ENCODE measurements at places on chromosomes 16 and 17. TPM values are rescaled to one million over a fixed set of nuclear protein-coding genes. Genes with fewer than 3 reads are reported as not detected.

Gene ZNF598
- total RNA-seq, result 99.8 TPM

DNA sequence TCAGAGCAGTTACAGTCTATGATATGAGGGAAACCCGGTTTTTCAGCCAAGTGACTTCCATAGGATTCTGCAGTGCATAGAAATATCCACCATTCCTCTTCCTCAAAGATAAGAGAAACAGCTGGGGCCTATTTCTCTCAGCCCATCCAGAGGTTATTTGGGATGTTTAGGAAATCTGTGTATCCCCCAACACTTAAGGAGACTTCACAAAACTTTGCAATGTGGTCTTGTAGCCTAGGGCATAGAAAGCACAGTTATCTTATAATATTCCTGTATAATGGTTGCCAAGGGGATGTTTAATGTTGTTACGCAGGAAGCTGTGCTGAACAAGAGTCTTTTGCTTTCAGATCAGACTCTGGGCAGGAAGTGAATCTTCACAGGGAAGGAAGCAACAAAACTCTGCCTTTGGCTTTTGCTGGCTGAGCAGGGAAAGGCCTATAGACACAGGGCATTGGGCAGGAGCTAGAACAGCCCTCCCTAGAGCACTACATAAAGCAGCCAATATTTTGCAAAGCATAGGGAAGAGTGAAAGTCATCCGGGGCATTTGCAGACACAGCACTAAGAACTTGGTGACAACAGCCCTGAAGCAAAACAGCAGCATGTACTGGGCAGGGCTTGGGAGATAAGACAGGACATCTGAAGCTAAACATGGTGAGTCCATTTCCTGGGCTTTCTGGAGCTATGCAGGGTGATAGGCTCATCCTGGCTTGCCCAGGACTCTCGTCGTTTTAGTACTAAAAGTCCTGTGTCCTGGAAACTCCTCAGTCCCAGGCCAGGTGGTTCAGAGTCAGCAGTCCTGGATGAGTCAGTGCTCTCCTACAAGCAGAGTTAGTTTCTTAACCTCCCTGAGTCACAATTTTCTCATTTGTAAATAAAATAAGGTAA lies 18.7 kb upstream of the BEAN1 start:
- peak overlapping the region; percentile 87 for H3K4me3 ChIP-seq
- peak overlapping the region; percentile 90 for H3K27ac ChIP-seq
- peak; percentile 11 for DNase-seq
- H3K27me3 ChIP-seq, result peaks cover 11% of the 10 kb centered on the region
- peaks cover 8% of the 10 kb centered on the region for H3K36me3 ChIP-seq
- H3K4me1 ChIP-seq, result peaks cover 21% of the 10 kb centered on the region

- H3K4me3 ChIP-seq, result no peak overlapping the region
- H3K4me1 ChIP-seq, result no peaks in the 10 kb centered on the region
- DNase-seq, result no peak
- no peak overlapping the region for H3K27ac ChIP-seq
- H3K27me3 ChIP-seq, result peaks cover 9% of the 10 kb centered on the region
These were observed 378.7 kb downstream of the HS3ST4 start for GRCh38 chr16:26070302-26071100.

DNA sequence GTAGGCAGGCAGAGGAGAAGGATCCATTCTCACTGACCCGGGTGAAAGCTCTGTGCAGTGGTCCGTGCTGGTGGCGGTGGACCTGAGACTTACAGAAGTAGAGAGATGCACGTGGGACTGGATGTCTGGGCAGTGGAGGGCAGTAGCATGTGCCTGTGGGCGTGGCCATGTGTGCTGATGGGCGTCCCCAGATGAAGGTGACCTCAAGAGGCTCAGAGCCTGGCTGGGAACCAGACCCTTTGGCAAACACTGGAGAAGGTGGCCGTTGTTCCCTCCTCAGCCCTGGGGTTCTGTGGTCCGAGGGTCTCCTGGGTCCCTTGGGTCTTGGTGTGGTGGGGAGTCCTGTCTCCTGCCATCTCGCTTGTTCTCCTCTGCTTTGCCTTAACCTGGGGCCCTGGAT lies 15.6 kb downstream of the WSCD1 start:
- no peaks in the 10 kb centered on the region for H3K36me3 ChIP-seq
- no peaks in the 10 kb centered on the region for H3K4me1 ChIP-seq

GRCh38 chr17:9002606-9003354 lies 18.5 kb upstream of the NTN1 start:
- H3K27me3 ChIP-seq, result peaks cover 82% of the 10 kb centered on the region

DNA sequence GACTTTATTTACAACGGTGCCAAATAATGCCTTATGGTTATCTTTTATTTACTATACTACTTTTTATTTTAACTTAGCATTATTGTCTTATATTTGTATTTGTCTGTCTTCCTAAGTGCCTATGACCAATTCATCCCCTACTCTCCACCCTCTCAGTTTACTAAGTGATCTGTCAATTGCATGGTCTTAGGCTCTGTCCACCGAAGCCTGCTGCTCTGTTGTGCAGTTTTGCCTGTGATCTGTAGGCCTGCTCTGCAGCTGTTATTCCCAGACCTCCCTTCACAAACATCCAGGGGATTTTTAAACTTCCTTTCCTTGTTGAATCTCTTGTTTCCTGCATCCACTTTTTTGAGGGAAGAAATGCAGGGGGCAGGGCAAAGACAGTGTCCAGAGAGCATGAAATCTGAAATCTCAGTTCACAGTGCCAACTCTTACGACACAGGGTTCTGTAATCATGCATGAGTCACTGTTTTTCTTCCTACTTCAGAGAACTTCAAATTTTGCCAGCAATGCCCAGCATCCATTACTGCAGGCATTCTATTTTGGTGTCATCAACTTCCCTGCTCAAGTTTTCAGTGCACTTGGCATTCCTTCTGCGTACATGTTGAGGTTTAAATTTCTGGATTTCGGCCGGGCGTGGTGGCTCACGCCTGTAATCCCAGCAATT lies 11.4 kb downstream of the SLFN5 start:
- H3K4me1 ChIP-seq, result peaks cover 81% of the 10 kb centered on the region
- peak overlapping the region; percentile 39 for H3K27ac ChIP-seq
- no peak for DNase-seq
- no peaks in the 10 kb centered on the region for H3K27me3 ChIP-seq
- H3K4me3 ChIP-seq, result no peak overlapping the region
- H3K36me3 ChIP-seq, result peaks cover 51% of the 10 kb centered on the region

DNA sequence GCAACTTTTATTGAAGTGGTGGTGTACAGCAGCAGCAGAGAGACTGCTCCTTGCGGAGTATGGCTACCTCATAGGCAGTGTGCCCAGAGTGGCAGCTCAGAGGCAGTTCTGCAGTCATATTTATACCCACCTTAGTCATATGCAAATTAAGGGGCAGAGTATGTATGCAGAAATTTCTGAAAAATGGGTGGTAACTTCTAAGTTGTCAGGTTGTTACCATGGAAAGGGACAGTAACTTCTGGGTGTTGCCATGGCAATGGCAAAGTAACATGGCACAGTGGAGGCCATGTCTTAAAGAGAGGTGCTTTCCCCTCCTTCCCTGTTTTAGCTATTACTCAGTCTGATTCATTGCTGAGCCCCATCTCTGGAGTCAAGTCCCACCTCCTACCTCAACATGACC lies 53.4 kb downstream of the MEOX1 start:
- H3K4me1 ChIP-seq, result peaks cover 3% of the 10 kb centered on the region
- no peak overlapping the region for H3K27ac ChIP-seq
- no peaks in the 10 kb centered on the region for H3K27me3 ChIP-seq

DNA sequence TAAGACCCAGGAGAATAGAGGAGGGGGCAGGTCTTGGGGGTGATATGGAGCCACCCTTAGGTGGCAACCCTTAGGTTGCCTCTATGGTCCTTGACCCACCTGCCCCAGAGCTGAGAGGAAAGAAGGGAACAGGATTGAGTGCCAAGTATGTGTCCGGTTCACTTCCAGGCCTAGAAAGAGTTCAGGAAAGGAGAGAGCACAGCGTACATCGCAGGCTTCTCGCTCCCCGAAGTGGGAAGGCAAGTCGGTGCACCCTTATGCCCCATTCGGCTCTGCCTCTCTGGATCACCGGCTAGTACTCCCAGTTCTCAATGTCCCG lies 631 bp downstream of the SP6 start:
- no peak for DNase-seq
- peaks cover 23% of the 10 kb centered on the region for H3K4me1 ChIP-seq
- no peak overlapping the region for H3K27ac ChIP-seq
- H3K36me3 ChIP-seq, result no peaks in the 10 kb centered on the region

DNA sequence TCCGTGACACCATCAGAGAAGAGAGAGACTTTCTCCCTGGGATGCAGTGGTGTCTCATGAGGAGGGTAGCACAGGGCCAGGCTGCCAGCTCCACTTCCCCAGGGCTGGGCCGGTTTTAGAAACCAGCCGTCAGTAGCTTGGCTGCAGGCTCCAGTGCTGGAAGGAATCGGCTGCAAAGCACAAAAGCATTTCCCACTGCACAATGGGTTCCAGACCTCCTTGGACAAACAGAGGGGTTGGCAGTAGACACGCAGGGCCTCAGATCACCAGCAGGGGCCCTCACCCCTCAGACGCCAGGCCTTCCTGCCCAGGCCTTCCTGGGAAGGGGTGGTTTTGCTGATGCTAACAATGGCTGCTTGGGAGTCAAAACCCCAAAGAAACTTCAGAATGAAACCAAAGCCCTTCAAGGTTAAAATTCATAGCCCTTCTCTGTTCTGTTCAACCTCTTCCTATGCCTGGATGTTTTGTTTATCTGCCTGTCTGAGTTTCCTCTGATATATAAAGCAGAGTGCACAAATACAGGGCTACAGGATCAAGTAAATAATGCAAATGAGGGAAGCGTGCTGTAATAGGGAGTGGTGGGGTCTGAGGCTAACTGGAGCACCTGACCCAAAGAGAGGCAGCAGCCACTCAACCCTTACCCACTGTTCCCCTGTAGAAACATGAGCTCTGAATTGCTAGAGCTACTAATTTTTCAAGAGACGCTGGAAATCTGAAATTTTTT lies 26.2 kb downstream of the TEKT5 start:
- H3K27me3 ChIP-seq, result no peaks in the 10 kb centered on the region
- H3K4me3 ChIP-seq, result no peak overlapping the region
- no peak overlapping the region for H3K27ac ChIP-seq

Gene C17orf107
- total RNA-seq, result 2.3 TPM

Gene LITAFD
- not detected for total RNA-seq

Gene CCL8
- total RNA-seq, result not detected

Gene TBC1D3H
- not detected for total RNA-seq

DNA sequence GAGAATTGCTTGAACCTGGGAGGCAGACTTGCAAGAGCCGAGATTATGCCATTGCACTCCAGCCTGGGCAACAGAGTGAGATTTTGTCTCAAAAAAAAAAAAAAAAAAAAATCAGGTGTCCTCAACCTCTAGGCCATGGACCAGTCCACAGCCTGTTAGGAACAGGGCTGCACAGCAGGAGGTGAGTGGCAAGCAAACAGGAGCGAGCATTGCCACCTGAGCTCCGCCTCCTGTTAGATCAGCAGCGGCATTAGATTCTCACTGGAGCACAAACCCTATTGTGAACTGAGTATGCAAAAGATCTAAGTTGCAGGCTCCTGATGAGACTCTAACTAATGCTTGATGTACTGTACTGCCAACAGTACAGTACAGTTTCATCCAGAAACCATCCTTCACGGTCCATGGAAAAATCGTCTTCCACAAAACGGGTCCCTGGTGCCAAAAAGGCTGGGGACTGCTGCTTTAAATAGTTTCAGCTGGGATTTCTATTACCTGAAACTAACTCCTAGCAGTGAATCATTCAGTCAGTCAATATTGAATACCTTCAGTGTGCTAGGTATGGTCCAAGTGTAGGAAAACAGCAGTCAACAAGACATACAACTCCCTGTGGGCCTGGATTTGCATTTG lies 56.3 kb upstream of the DHX40 start:
- DNase-seq, result no peak
- H3K27me3 ChIP-seq, result peaks cover 4% of the 10 kb centered on the region
- no peaks in the 10 kb centered on the region for H3K4me1 ChIP-seq
- no peaks in the 10 kb centered on the region for H3K36me3 ChIP-seq
- H3K4me3 ChIP-seq, result no peak overlapping the region

GRCh38 chr16:1457489-1458245 lies 13.3 kb upstream of the CCDC154 start:
- no peak overlapping the region for H3K27ac ChIP-seq
- DNase-seq, result no peak
- H3K36me3 ChIP-seq, result no peaks in the 10 kb centered on the region
- H3K4me3 ChIP-seq, result no peak overlapping the region
- H3K4me1 ChIP-seq, result peaks cover 4% of the 10 kb centered on the region

DNA sequence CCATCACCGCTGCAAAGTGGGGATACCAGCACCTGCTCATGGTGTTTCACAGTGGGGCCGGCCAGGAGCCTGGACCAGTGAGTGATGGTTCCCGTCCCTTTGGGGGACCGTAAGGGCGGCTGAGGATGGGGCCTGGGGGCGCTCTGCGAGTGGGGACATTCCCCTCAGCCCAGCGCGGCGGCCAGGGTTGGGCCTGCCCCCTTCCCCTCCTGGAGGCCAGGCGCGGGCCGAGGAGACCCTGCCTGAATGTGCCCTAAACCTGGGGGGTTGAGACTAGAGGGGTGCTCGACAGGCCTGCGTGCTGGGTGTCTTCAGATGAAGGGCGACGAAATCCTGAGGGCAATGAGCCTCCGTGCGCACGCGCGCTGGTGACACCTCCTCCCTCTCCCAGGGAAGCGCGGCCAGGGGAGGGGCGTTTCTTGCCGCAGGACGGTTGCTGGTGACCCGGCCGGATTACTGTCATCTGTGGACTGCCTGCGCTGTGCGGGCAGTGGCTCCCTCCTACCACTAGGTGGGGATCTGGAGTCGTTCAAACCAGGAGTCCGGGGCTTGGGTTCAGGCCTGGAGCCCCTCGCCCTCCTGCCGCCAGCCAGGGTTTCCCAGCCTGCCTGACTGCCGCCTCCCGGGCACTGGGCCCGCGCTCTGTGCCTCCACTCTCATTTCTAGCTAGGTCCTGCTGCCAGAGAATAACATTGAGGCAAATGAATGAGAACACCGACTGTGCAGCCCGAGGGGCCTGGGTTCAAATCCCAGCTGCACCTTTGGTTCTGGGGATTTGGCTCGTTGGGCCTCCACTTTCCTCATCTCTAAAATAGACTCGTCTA lies 17.1 kb downstream of the TBX2 start:
- H3K27me3 ChIP-seq, result peaks cover 57% of the 10 kb centered on the region
- no peak overlapping the region for H3K27ac ChIP-seq
- DNase-seq, result peak; percentile 64
- H3K4me1 ChIP-seq, result no peaks in the 10 kb centered on the region

- peak; percentile 44 for DNase-seq
- no peak overlapping the region for H3K27ac ChIP-seq
- no peaks in the 10 kb centered on the region for H3K27me3 ChIP-seq
- peaks cover 14% of the 10 kb centered on the region for H3K4me1 ChIP-seq
- H3K36me3 ChIP-seq, result peaks cover 10% of the 10 kb centered on the region
- no peak overlapping the region for H3K4me3 ChIP-seq
These were observed 23.3 kb downstream of the TBCD start for GRCh38 chr17:82775001-82775823.

Gene CMTM1
- total RNA-seq, result 2.8 TPM

Gene PHAF1
- 13.8 TPM for total RNA-seq

DNA sequence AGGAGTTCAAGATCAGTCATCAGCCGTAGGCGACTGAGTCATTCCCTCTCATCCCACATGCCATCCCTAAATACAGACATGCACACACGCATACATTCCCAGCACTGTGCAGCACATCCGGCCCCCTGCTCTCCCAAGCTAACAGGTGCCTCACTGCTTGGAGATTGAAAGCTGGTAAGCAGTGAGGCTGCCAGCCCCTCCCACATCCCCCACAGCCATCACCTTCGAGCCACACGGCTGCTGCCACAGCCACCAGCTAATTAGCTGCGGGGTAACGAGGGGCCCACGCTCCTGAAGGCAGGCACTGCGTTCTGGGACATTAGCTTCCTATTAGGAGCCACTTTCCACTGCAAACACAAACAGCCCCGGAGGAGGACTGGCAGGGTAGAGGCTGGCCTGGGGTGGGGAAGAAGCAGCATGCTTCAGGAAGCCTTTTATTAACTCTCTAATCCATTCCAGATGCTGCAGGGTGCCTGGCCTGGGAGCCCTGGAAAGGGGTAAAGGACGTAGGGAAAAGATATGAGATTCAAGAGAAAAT lies 179.6 kb downstream of the CCT6B start:
- H3K27ac ChIP-seq, result no peak overlapping the region
- no peaks in the 10 kb centered on the region for H3K4me1 ChIP-seq
- peaks cover 8% of the 10 kb centered on the region for H3K27me3 ChIP-seq
- DNase-seq, result no peak

Gene TBC1D3G
- not detected for total RNA-seq

Measured in activated naive CD8-positive, alpha-beta T cell treated with anti-CD3 and anti-CD28 coated beads for 36 hours (primary cell).